ENCODE measurements at places on chromosomes 1 and 21. TPM values are rescaled to one million over a fixed set of nuclear protein-coding genes. Genes with fewer than 3 reads are reported as not detected.

The NBPF20 gene
- total RNA-seq = 0.52 TPM

The TMEM51 gene
- 2.8 TPM for total RNA-seq

The CHI3L2 gene
- 3.2 TPM for total RNA-seq

The OR2L2 gene
- total RNA-seq = 0.16 TPM

- DNase-seq = no peak
Observed at GRCh38 chr1:110243574-110243973, 33.5 kb downstream of the KCNC4 start.

DNA sequence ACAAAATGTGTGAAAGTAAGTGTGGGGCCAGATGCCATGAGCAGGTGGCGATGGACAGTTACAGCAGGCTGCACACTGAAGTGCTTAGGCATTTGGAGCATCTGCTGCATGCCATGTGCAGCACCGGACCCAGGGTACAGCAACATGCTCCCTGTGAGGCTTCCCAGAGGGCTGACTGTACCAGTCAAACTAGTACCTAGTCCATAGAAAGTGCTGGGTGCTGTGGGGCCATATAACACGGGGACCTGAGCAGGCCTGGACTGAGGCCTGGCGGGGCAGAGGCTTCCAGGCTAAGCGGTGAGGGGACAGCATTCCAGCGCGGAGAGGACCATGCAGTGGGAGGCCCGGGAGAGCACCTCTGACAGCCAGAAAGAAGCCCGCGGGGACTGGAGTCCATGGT is 29.9 kb upstream of the PKP1 start:
- DNase-seq = no peak

DNA sequence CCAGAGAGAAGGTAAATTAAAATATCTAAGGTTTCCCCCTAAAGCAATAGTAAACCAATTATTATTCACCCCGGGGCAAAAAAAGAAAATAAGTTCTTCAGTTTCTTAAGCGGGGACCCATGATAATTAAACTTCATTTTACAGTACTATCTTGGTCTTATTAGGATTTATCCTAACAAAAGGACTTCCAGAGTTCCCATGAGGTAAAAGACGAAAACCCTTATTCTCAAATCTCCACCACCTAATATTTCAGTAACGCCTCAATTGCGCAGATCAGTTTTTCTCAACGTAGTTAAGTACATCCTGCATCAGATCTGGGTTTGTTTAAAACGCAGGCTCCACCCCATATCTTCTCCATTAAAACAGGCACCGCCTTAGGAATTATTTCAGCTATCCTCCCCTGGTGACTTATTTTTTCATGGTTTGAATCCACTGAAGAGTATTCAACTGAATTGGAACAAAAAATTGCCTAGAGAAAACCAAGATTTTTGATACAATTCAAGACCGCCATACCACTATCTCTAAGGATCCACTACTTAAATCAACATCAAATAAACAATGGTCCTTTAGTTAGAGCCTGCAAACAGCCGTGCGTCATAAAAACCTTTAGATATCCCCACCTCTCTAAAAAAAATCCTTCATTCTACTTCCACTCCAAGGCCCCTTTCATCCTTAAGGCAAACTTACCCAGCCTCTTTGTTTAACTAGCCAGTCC is 1.7 kb downstream of the MCL1 start:
- DNase-seq = no peak

DNA sequence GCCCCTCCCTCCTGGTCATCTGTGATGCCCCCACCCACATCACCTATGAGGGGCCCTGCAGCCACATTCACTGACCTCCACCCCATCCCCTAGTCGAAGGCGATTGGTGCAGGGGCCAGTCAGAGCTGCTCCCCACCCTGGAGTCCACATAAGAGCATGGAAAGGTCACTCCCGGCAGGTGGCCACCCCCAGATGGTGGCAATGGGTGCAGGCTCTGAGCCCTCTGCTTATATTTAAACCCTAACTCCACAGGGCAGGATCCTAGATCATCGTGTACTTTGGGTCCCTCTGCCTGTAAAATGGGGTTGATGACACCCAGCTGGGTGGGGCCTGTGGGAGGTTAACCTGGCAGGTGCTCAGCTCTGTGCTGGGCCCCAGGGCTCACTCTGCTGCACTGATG is 186.8 kb upstream of the C1orf174 start:
- DNase-seq = no peak

DNA sequence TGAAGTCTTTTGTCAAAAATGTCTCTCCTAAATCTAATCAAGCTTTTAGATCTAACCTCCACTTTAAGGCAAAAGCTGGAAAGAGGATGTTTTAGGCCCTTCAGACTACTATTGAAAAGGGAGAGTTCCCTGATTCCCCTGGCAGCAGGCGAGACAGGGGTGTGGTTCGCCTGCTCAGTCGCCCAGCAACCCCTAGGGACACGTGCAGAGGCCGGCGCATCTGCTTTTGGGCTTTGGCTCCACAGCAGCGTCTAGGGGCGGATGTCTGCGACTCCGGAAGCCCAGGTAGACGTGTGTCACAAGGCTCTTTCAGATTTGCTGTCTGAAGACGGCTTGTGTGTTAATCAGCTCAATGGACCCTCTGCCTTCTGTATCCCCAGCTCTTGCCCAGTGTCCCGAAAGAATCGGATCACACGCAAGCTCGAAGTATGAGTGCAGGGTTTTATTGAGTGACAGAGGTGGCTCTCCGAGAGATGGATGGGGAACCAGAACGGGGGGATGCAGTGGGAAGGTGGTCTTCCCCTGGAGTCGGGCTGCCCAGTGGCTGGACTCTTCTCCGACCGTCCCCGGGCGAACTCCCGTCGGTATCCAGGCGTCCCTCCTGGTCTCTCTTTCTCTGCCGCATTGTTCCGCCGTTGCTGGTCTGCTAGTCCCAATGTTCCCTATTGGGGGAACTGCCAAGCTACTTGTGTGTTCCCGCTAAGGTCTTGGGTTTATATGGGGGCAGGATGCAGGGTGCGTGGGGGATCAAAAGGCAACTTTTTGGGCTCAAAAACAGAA is 45.5 kb downstream of the OLFML2B start:
- no peak for DNase-seq

- DNase-seq = no peak
Observed at GRCh38 chr1:27496604-27497155, 6.7 kb upstream of the WASF2 start.

DNA sequence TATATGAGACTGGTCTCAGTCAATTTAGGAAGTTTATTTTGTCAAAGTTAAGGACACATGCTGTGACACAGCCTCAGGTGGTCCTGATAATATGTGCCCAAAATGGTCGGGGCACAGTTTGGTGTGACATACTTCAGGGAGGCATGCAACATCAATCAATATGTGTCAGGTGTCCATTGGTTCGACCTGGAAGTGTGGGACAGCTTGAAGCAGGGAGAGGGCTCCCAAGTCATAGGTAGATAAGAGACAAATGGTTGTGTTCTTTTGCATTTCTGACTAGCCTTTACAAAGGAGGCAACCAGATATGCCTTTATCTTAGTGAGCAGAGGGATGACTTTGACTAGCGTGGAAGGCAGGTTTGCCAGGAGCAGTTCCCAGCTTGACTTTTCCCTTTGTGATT is 4.5 kb upstream of the ERVH48-1 start:
- no peak for DNase-seq

- DNase-seq = no peak
Observed at GRCh38 chr1:89050649-89051033, 14.4 kb downstream of the GBP1 start.

GRCh38 chr1:26287033-26287711 is 7.3 kb downstream of the SH3BGRL3 start:
- no peak for DNase-seq

DNA sequence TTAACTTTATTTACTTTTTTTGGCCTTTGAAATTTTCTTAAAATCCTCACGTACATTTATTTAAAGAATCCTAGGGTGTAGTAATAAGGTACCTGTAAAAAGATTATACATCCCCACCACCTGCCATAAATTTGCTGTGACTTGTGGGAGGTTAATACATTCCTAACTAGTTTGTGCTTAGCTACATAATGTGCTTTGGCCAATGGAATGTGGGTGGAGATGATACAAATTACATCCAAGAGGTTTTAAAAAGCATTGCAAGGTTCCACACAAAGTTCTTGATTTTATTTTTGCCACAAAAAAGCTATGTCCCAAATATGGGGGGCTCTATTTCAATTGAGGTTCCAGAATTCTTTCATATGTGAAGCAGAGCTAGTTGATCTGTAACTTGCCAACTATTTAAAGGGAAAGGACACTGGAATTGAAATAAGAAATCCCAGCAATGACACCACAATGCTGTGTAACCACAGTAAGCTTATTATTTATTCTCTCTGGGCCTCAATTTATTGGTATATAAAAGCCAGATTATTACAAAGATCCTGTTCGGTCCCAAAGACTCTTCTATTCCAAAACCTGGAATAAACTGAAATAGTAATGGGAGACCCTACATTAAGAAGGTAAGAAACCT is 15.7 kb downstream of the ASPM start:
- DNase-seq = no peak

Measured in MG63 (cell line).